ENCODE measurements at places on chromosomes 7 and 10.

DNA sequence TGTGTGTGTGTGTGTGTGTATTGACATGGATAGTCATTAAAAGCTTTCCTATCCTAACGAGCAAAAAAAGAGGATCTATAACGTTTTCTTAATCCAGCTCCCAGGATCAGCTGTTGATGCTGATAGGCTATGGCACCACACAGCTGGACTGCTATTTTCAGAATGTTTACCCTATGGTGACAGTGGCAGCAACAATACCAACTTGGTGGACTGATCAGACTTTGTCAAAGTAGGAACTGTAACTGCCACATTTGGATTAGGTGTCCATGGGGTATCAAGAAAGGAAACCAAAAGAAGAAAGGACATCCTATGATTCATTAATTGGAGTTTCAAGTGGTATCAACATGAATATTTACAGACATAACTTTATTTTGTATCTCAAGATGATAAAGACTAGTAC lies 2.7 kb upstream of the CLEC5A start:
- DNase-seq = no peak

- DNase-seq = no peak
Observed at GRCh38 chr7:91771394-91771793, 109.1 kb downstream of the MTERF1 start.

DNA sequence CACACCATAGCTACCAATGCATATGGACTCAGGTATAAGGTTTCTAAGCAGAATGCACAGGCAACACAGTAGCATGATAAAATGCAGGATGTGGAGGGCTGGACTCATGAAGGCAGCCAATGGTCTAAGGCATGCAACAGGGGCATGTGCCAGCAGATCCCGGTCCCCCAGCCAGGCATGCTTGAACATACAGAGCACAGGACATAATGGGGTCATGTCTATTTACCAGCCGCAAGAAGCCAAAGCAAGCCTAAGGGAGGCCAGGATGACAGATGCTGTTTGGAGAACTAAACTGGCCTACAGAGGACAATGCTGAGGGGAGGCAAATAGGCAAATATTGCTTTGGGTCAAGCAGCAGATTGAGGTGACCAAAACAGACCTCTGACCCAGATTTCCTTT lies 60.0 kb upstream of the PDLIM1 start:
- no peak for DNase-seq

DNA sequence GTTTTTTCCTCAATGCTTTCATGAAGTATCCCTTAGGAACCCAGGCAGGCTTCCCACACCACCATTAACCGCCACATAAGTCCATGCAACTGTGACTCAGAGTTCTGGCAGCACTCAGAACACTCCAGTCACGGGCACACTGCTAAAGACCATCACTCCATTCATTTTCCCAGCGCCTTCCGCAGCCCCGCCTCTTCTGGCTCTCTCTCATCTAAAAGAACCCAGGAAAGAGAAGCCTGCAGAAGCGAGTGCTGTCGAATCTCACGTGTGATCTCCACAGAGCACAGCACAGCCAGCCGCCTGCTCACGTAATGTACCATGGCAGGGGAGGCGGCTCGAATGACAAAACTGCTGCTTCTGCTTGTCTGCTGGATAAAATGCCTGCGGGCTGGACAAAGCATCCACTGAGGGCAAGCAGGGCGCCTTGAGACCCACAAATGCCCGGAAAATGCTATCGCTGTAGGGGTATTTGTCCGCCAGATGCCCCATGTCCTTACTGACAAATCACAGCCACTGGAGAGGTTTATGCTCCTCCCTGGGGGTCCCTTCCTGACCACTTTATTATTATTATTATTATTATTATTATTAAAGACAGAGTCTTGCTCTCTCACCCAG lies 1.8 kb downstream of the PSMG3 start:
- no peak for DNase-seq

DNA sequence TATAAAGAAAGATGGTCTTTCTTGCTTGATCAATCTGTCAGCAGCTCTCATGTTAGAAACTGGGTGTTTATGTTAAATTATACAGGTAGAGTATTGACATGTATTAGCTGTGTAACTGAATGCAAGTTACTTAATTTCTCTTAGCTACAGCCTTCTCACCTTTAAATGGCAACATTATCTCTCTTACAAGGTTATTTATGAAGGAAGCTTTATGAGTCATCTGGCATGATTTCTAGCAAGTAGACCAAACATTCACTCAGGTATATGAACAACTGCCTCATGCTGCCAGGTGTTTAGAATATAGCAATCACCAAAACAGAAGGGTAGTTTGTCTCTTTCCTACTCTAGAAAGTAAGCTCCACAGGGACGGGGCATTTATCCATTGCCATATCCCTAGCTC lies 8.5 kb downstream of the ARL4A start:
- DNase-seq = no peak

DNA sequence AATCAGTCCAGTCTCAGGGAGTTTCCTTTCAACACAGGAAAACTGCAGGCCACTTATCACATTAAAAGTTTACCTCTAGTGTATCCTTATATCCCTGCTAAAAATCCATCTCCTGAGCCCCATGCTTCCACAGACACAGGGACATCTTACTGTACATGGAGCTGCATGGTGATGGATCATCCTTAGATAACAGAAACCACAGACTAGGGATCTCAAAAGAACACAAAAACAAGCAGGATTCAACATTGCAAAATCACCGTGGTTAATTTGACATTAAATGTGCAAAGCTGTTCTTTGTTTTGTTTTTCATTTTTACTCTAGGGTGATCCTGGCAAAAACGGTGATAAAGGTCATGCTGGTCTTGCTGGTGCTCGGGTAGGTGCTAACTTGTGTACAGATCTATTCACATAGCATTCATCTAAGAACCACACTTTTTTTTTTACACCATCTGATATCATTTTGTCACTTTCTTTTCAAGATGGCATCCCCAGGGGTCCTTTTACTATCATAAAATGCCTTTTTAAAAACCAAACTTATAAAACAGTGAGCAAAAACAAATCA lies 18.1 kb downstream of the COL1A2 start:
- no peak for DNase-seq

DNA sequence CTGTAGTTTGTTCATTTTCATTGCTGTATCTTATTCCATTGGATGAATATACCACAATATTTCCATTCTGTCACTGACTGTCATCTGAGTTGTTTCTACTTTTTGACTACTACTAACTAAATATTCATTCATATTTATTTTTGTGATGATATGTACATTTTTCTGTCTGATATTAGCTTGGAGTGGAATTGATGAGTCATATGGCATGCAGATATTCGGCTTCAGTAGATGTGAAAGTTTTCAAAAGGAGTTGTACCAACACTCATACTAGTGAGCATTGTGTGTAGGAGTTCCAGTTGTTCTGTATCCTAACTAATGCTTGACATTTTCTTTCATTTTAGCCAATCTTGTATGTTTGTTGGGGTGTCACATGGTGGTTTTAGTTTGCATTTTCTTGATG lies 7.7 kb downstream of the RUNDC3B start:
- DNase-seq = no peak

- DNase-seq = peak; percentile 4
Observed at GRCh38 chr10:118840071-118840775, 85.5 kb upstream of the CACUL1 start.

DNA sequence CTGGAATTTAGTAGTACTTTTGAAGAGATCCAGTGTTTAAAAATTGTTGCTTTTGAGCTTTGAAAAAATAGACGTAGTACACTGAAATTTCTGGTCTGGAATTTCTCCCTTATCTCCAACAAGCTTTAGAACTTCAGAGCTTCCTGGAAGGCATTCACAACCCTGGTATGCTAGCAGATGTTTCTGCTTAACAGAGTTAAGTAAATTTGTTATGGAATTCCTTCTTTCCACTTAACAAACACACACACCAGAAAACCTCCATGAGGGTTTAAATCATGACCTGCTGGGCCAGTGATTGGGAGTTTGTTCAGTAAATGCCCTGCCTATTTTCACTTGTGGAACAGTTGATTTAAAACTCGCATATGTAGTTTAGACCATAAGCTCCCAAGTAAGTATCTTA lies 13.7 kb downstream of the ASB15 start:
- no peak for DNase-seq

GRCh38 chr10:112809736-112810135 lies 140.3 kb upstream of the TCF7L2 start:
- DNase-seq = no peak

DNA sequence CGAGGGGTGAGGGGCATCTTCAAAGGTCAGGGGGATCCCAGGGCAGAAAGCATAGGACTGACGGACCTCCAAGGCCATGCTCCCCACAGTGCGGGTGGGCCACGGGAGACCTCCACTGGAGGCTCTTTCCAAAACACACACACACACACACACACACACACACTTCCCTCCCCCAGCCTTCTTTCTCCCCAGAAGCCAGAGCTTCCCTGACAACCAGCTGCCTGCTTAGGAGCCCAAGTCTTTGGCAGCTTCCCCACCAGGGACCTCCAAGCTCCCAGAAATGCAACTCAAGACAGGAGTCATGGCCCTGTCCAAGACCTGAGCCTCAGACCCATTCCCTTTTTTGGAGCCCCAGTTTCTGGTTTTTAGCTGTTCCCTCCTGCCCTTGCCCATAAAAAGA lies 710 bp upstream of the C10orf105 start:
- DNase-seq = no peak

DNA sequence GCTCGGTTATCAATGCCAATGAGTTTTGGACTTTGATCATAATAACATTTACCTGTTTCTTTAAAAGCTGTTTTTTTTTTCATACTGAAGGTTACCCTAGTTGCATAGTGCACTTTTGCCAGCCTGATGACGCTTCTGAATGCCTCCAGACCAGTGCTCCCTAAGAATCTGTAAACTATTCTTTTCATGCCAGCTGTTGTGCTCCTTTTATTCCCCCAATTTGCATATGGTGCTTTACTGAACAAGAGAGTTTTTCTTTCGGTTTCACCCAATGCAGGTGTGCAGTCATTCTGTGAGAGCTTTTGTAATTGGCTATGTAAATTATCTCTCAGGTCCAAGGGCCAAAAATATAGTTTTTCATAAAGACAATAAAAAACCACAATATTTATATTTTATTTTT lies 48.1 kb upstream of the GLCCI1 start:
- no peak for DNase-seq

GRCh38 chr7:79420464-79420863 lies 33.0 kb downstream of the MAGI2 start:
- no peak for DNase-seq

GRCh38 chr7:16811551-16811950 lies 6.8 kb upstream of the AGR2 start:
- no peak for DNase-seq

DNA sequence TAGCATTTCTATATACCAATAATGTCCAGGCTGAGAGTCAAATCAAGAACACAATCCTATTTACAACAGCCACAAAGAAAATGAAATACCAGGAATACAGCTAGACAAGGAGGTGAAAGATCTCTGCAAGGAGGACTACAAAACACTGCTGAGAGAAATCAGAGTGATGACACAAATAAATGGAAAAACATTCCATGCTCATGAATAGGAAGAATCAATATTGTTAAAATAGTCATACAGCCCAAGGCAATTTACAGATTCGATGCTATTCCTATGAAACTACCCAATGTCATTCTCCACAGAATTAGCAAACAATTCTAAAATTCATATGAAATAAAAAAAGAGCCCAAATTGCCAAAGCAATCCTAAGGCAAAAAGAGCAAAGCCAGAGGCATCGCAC lies 116.8 kb upstream of the ZNF32 start:
- DNase-seq = no peak

GRCh38 chr10:43399320-43400310 lies 9.4 kb downstream of the HNRNPF start:
- DNase-seq = no peak

DNA sequence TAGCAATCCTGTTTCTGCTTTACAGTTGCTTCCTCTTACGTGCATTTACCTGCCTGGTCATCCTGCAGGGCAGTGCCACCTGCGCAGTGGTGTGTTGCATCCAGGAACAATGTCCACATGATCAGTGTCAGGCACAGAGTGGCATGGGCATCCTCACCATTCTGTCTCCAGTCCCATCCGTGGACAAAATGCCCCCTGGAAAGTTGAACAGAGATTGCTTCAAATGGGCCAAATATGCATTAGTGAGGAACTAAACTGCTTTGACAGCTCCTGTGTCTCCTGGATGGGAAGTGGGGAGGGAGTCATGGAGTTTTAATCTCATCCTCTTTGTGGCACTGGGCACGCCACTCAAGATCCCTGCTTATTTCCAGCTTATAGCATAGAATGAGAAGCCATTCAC lies 151.8 kb downstream of the DPP6 start:
- no peak for DNase-seq

GRCh38 chr10:102227050-102227449 lies 951 bp downstream of the ELOVL3 start:
- no peak for DNase-seq

GRCh38 chr10:102322914-102323313 lies 72.6 kb upstream of the NFKB2 start:
- DNase-seq = no peak

DNA sequence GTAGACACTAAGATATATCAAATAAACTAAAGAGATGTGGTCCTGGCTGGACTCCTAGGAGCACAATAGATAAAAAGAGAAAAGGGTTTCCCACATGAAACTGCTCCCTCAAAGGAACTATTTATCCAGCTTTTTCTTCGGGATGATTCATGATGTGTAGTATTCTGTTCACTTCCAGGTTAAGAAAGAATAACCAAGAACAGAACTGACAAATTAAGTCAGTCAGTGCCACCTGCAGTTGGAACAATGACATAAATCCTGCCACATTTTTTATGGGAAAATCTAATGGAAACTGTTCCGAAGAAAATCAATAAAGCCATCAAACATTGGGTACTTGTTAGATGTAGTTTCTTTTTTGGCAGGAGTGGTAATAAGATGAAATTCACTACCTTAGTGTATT lies 87.1 kb downstream of the POLR1F start:
- DNase-seq = no peak

DNA sequence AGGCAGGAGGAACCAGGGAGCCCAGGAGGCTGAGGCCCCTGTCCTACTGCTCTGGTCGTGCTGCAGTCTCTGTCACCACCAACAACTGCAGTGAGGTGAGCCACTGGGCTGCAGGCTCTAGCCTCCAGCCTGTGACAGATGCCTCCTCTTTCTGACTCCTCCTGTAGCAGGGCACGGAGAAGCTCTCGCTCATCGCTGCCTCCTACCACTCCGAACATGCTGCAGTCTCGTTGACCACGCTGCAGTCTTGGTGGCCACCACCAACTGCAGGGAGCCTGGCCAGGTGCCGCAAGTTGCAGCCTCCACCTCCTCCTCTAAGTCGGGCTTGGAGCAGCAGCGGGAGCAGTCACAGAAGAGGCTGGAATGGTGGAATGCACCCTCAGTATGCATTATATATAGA lies 22.1 kb upstream of the VOPP1 start:
- DNase-seq = no peak

DNA sequence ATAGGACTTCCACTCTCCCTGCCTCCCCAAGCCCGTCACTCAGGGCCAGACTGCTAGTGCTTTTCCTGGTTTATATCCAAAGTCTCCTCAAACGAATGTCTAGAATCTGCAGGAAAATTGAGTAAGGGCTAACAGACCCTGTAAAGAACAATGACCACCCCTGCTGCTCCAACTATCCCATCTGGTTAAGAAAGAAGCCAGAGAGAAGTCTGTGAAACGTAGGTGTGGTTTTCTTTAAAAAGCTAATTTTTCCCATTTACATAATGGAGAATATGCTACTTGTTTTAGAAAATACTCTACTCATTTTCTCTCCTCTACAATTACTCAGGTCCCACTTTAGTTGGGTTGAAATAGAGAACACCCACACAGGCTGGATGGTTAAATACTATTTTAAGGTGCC lies 72.5 kb downstream of the FAM13C start:
- DNase-seq = no peak
